Hematopoietic multipotent progenitor cell treated with erythropoietin and hydrocortisone succinate and interleukin-3 and kit ligand, for 8 days (in vitro differentiated cells): ENCODE measurements at places on chromosomes 1 and 21.

- DNase-seq, result peak; percentile 88
These were observed at the start of gene PTGER3 for GRCh38 chr1:71047635-71048607. TSS of gene PTGER3 (minus strand) at chr1:71047816. CDS start at chr1:71047577, 239 bp downstream.

- peak; percentile 51 for DNase-seq
These were observed 11.5 kb upstream of the LRRC47 start for GRCh38 chr1:3807769-3808168.

GRCh38 chr1:243483071-243483771 lies 227.4 kb downstream of the SDCCAG8 start:
- DNase-seq, result no peak

DNA sequence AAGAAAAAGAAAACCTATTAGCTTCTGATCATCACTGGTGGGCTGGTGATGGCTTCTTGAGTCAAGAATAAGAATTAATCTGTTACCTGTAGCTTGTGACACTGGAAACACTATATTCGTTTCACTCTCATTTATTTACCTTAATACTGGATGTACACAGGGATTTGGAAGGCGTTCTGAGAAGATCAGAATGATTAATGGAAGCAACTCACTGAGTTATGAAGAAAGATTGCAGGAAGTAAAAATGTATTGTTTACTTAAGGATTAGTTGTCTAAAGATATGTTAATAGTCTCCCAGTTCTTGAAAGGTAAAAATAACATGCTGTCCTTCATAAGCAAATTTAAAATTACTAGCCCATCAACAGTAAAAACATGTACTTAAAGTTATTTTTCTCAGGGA lies 644.9 kb upstream of the NCAM2 start:
- no peak for DNase-seq

- no peak for DNase-seq
These were observed 376.9 kb downstream of the GPATCH2 start for GRCh38 chr1:217253985-217254384.

- DNase-seq, result no peak
These were observed 115.6 kb upstream of the KIF26B start for GRCh38 chr1:245039196-245039595.

DNA sequence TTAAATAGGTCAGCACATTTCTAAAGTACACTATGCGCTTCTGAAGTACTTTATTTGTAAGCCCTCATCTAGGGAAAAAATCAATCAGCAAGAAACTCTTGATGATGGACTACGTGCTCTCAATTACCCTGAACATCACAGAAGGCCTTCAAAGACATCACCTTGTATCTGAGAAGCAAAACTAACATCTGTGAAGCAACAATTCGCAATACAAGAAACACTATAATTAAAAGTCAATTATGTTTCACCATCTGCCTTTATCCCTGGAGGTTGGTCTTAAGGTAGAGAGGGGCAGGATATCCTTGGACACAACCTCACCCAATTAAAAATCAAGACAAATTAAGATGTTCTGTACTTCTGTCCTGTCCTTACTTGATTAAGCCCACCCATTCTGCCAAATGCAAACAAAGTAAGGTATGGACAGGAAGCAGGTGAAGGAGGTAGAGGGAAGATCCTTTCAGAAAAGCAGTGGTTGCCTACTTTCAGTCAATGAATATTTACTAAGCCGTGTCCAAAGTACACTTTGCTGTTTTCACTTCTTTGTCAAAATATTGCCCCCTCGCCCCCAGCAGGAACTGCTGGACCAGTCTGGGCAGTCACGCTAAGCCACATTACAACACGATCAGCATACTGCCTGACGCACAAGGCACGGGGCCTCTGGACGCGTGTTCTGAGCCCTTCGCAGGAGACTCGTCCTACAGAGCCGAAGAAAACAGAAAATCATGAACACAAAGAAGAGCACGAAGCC lies 887 bp downstream of the SLC19A2 start:
- DNase-seq, result peak; percentile 50

- DNase-seq, result no peak
These were observed 472.8 kb downstream of the NUF2 start for GRCh38 chr1:163794551-163794950.

DNA sequence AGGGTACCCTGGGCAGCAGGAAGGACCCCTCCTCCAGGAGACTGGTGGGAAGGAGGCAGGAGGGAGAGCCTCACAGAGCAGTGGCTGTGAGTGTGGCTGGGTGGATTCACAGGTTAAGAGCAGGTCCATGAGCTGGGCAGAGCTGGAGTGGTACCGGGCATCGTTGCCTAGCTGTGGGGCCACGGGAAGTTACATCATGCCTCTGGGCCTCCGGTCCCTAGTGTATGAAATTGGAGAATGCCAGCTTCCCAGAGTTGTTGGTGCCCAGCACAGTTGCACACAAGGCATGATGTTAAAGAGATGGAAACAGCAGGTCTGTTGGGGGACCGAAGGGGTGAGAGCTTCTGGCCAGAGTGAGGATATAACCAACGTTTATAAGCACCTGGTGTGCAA lies 18.5 kb downstream of the FOXO6 start:
- DNase-seq, result no peak

DNA sequence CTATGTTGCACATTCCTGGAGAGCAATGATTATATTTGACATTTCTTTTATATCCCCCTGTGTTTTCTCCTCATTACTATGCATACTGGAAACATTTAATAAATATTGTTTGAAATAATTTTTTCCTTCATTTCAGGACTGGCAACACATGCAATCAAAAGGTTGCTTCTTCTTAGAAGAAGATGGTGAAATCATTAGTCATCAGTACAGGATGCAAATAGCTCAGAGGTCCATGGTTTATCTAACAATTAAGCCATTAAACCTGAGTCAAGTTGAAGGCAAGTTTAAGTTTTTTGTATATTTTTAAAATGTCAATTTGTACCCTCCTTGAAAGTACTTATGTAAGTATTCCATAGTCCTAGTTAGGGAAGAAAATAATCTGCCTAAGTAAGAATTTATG lies 22.5 kb downstream of the EFCAB7 start:
- no peak for DNase-seq

DNA sequence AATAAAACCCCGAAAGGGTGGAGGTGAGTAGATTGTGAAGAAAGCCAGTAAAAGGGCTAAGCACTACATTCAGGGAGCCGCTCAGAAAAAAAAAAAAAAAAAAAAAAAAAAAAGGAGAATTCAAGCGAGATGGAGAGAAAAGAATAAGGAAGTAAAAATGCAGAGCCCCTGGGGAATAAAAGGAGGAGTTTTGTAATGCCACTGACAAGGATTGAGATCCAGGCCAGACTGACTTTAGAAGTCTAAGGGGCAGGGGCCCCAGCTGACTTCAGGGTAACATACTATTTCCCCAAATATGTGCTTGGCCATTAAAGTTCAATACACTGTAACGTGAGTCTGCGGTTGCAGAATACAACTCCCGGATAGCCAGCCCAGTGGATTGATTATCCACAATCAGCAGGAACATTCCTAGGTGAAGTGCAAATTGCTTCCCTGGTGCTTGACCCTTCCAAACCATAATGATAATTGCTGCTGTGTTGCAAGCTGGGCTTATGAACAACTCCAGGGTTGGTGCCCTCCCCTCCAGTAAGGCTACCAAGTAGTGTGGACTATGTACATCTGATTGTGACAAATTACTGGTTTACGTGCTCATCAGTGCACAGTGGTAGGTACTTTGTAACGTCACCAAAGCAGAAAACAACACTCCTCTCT lies 30.7 kb upstream of the RRP15 start:
- DNase-seq, result no peak

DNA sequence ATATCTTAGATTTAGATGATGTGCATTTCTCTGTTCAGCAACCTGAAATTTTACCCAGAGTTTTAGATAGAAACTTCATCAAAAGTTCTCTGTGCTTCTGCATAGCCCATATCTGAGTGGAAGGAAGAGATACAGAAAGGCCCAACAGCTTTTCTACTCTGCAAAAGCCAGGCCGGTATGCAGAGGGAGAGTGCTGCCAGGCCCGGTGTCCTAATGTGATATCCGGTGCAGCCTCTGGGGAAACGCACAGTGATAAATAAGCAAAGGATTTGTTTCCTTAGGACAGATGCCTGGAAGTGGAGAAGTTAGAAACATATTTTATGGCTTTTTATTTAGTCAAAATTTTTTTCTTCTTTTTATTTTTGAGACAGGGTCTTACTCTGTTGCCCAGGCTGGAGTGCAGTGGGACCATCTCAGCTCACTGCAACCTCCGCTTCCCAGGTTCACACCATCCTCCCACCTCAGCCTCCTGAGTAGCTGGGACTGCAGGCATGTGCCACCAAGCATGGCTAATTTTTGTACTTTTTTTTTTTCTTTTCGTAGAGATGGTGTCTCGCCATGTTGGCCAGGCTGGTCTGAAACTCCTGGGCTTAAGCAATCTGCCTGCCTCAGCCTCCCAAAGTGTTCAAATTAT lies 145.8 kb downstream of the PATJ start:
- DNase-seq, result no peak

DNA sequence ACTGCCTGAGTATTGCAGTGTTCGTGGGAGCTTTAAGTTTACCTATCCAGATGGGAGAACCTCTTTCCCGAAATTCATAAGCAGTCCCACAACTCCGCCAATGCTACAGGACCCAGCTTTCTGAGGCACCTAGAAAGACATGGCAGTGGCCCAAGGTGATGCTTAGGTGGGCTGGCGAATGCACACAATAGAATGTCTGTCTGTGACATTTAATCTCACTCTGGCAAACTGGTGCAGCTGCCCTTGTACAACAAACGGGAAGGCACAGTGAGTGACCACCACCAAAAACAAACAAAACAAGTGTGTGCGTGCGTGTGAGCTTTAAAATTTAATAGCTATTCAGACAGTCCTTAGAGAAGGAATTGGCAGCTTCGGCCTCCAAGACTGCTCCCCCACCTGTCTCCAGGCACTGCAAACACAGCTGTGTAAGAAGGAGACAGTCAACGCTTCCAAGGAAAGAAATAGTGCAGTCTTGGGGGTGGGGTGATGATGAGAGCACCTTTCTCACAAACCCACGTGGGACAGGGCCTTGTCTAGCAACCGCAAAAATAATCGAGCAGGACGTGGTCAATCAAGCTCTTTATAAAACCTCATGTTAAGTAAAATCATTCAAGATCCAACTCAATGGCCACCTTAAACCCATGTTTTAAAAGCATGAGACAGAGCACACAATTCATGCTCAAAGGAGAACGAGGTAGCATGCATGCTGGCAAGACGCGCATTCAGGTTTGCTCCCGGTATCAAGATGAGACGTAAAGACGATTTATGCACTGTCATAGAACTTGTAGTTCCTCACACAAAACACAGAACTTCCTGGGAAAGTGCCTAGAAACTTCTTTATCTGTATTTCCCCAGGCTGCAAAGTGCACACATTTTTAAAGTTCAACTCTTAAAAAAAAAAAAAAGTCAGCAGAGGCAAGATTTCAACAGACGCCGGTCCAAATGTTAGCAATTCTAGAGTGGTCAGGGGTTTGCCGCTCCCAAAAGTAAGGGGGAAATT lies 84.1 kb downstream of the TM2D1 start:
- peak; percentile 63 for DNase-seq

- no peak for DNase-seq
These were observed 81.4 kb downstream of the SLC44A5 start for GRCh38 chr1:75529488-75529887.

GRCh38 chr1:94231746-94232145 lies 5.6 kb downstream of the ARHGAP29 start:
- no peak for DNase-seq

GRCh38 chr1:147210987-147211386 lies 14.2 kb downstream of the FMO5 start:
- DNase-seq, result no peak

DNA sequence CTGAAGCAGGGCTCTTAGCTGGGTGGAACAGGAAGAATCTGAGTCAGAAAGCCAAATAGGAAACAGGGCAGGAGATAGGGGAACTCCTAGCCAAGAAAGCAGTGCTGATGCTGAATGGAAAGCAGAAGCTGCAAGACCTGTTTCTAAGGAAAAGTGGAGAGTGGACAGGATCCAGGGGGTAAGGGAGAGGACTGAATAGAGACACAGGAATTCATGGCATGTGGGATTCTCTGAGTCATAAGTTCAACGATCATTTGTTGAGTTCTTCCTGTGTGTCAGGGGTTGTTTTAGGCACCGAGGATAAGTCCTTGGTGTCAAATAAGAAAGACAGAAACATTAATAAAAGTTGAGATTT lies 153.8 kb upstream of the FGGY start:
- DNase-seq, result no peak

- peak; percentile 21 for DNase-seq
These were observed 148.4 kb downstream of the GPATCH2 start for GRCh38 chr1:217482356-217483102.

DNA sequence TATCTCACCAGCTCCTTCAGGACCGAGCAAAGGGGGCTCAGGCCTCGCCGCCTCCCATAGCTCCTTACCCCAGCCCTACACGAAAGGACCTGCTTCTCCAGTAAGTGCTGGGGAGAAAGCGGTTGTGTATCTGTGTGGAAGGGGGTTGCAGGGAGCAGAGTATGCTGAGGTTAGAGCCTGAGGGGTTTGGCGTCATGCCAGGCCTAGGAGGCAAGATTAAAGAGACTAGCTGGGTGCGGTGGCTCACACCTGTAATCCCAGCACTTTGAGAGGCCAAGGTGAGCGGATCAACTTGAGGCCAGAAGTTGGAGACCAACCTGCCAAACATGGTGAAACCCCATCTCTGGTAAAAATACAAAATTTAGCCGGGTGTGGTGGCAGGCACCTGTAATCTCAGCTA lies 14.1 kb upstream of the RASSF5 start:
- no peak for DNase-seq

DNA sequence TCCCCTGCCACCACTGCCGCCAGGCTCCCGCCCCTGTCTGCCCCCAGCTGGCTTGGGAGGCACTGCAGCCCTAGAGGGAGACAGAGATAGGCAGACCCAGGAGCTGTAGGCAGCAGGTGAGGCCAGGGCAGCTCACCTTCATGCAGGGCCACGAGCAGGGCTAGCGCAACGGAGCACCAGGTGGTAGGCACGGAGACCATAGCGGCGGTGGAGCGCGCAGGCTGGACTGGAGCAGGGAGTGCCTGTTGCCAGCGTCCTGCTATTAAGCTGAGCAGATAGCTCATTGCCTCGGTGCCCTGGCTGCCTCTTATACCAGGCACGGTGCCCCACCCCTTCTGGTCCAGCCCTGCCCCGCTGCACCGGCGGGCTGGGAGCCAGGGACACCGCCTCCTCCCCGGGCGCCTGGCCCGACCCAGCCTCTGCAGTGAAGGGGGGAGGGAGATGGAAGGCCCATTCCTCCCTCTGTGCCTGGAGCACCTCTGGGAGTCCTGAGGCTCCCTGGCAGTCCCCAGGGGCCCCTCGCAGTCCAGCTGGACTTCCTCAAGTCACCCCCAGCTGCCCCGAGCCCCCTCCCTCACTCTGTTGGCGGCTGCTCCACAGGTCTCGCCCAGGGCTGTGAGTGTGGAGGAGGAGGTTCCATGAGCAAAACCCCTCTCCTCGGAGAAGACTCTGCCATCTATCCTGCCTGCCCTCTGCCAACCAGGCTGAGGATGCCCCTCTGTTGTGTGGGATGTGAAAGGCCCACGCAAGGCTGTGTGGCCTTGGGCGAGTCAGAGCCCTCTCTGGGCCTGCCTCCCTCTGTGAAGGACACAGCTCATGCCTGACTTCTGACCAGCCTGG lies at the start of gene EDN2:
Gene EDN2 (minus strand): TSS at position 282 of the 840 bp plus-strand sequence. CDS start 82 bp downstream, at position 200.
- DNase-seq, result no peak

- DNase-seq, result no peak
These were observed 38.6 kb upstream of the WLS start for GRCh38 chr1:68270951-68271350.

- DNase-seq, result no peak
These were observed 27.2 kb downstream of the PCBP3 start for GRCh38 chr21:45670731-45671130.
